ENCODE measurements at places on chromosomes 3 and 15.
A peak's percentile ranks its signal among the peaks of the same experiment; 100 is the strongest.

- DNase-seq: peak; percentile 35
These were observed 74.3 kb downstream of the LARS2 start for GRCh38 chr3:45462522-45463265.

- DNase-seq: no peak
These were observed 302.2 kb upstream of the CTDSPL start for GRCh38 chr3:37559461-37559860.

GRCh38 chr15:77030928-77031375 is 36.0 kb downstream of the PSTPIP1 start:
- no peak for DNase-seq

DNA sequence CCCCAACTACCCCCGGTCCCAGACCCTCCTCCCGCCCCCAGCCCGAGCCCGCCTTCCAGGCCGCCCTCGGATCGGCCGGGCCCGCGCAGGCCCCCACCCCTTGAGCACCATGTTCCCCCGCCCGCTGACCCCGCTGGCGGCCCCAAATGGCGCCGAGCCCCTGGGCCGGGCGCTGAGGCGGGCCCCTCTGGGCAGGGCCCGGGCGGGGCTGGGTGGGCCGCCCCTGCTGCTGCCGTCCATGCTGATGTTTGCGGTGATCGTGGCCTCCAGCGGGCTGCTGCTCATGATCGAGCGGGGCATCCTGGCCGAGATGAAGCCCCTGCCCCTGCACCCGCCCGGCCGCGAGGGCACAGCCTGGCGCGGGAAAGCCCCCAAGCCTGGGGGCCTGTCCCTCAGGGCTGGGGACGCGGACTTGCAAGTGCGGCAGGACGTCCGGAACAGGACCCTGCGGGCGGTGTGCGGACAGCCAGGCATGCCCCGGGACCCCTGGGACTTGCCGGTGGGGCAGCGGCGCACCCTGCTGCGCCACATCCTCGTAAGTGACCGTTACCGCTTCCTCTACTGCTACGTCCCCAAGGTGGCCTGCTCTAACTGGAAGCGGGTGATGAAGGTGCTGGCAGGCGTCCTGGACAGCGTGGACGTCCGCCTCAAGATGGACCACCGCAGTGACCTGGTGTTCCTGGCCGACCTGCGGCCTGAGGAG is 472 bp downstream of the CHST14 start:
- peak; percentile 30 for DNase-seq

DNA sequence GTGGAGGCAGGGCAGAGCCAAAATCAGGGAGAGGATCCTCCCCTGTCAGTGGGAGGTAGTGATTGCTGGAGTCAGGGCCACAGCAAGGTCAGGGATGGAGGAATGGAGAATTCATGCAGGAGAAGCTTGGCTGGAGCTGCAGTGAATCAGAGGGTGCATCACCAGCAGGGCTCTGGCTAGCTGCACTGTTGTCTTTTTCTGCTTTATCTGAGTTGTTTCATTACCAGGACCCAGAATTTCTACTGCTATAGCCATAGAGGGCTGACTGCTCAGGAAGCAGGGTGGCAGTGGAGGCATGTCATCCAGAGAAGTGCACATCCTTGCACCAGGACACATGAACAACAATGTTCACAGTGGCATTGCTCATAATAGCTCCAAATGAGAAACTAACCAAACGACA is 113.5 kb upstream of the GALNT15 start:
- no peak for DNase-seq

Measured in nucleus accumbens (tissue), 56 donors.